ENCODE measurements at places on chromosomes 13 and 19.
A peak's percentile ranks its signal among the peaks of the same experiment; 100 is the strongest.

- DNase-seq: no peak
Observed at GRCh38 chr19:39251846-39252245, 3.2 kb upstream of the IFNL4 start.

DNA sequence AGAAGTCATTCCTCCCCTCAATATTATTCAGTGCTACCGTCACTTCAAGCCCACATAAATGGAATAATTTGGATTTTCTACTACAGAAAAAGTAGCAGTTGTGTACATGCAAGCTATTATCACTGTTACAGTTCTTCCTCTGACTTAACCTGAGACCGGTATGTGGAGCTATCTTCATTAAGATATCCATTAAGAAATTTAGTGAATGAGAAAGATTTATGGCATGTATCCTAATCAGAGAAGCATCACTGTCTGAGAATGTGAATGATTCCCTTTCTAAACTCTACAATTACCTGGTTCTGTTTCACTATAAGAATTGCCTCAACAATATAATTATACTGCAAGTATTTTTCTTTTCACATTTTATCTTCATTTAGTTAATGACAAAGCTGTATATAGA lies 278.7 kb downstream of the KLF5 start:
- no peak for DNase-seq

DNA sequence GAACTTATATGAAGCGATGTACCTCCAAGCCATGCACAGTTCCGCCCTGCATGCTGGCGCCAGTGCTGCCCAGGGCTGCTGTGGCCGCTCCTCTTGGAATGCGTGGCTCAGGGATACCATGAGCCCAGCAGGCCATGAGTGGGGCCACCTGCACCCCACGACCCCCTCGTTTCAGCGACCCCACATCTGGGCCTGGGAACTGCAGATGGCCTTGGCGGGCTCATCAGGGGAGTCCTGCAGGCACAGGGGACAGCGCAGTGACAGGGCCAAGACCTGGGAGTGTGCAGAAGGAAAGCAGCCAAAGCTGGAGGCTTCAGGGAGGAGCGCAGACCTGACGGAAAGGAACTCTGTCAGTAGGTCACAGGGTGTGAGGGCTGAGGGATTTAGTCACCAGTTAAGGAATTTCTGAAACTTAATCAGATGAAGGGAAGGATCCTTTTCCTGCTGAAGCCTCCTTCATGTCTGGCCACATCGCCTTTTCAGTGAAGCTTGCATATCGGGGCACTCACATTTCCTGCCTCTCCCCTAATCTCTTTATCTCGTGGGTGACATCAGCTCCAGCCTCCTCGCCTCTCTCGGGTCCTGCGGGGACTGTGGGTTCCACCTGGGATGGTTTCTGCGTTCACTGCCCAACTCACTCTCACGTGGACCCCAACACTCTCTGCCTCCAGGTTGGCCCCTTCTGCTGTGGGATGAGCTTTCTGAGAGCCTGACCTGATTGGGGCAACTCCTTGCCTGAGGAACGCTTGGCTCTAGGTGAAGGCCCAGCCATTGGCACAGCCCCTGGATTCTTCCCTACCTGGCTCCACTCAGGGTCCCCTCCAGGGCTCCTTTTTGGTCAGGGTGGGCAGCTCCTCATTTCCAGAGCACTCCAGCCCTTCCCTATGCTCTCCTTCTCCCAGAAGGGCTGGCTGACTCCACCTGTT lies 123.5 kb downstream of the CRYL1 start:
- no peak for DNase-seq

DNA sequence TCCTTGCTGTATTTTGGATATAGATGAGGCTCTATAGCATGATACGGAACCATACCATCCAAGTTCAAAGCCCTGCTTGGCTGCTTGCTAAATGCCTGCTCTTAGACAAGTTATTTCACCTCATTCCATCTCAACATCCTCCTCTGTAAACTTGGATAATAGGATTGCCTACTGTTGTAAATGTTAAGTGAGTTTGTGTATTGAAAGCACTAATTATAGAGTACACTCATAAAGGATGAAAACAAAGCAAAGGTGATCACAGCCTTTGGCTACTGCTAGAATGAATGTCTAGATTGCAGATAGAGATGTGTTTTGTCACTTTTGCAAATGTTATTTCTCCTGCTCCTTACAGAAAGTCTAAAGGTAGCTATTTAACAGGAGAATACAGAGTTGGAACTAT lies 34.3 kb upstream of the STARD13 start:
- no peak for DNase-seq

GRCh38 chr13:73972545-73972944 lies 161.7 kb downstream of the KLF12 start:
- no peak for DNase-seq

DNA sequence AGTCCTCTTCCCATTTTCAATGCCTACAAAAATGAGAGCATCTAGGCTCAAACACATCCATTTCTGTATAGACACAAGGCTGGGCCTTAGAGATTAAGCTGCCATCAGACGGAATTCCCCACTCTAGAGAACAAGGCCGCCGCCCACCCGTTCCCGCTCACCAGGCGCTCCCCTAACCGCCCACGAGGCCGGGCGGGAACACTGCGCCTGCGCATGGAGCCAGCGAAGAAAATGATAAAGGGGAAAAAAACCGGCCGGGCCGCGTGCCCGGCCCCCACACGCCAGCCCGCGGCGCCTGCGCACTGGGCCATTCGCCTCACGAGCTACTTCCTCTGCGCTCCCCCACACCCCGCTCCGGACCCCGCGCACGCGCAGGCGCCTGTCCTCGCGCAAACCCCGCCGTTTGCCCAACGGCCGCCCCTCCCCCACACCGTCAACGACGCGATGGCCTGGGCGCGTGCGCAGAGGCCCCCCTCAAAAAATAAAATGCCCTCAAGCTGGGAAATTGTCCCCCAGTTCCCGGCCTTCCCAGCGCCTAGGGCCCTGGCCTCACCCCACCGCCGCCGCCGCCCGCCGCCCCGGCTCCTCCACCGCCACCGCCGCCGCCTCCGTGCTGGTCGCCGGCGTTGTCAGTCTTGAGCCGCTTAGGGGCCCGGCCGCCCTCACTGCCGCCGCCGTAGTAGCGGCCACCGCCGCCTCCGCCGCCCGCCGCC lies 483 bp downstream of the HNRNPL start:
- DNase-seq: peak; percentile 95

- no peak for DNase-seq
Observed at GRCh38 chr13:99516153-99516929, 15.1 kb downstream of the TM9SF2 start.

- DNase-seq: no peak
Observed at GRCh38 chr13:113765564-113765910, 6.5 kb downstream of the TMEM255B start.

GRCh38 chr13:108574856-108575255 lies 54.6 kb upstream of the MYO16 start:
- DNase-seq: no peak

GRCh38 chr13:31012655-31013024 lies 80.2 kb downstream of the TEX26 start:
- DNase-seq: peak; percentile 26

GRCh38 chr13:37486171-37486681 lies 112.3 kb downstream of the POSTN start:
- peak; percentile 66 for DNase-seq

DNA sequence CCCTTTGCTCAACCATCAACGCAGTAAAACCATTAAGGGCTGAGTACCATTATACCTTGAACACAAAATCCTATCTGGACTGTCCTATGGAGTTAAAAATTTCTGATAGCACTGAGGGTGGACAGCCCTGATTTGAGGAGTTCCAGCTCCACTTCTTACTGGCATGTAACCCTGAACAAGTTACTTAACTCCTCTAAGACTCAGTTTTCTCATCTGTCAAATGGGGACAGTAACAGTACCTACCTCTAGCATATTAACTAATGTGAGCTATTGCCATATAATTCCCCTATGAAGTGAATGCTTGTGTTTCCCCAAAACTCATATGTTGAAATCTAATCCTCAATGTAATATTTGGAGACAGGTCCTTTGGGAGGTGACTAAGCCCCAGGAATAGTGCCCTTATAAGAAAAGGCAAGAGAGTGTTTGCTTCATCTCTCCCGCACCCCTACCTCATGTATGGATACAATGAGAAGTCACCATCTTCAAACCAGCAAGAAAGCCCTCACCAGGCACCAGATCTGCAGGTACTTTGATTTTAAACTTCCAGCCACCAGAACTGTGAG lies 61.9 kb upstream of the DOCK9 start:
- DNase-seq: no peak

- peak; percentile 6 for DNase-seq
Observed at GRCh38 chr13:90950160-90950559, 397.3 kb upstream of the MIR17HG start.

DNA sequence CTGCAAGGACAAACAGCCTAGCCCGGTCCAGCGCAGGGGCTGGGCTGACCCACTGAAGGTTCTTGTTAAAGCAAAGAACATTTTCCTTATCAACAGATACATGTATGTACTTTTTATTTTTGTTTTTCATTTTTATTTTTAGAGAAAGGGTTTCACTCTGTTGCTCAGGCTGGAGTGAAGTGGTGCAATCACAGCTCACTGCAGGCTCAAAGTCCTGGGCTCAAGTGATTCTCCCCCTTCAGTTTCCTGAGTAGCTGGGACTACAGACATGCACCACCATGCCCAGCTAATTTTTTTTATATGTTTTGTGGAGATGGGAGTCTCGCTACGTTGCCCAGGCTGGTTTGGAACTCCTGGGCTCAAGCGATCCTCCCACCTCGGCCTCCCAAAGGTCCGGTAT lies 47.9 kb downstream of the CEBPG start:
- DNase-seq: no peak

- no peak for DNase-seq
Observed at GRCh38 chr19:30528919-30529318, 156.7 kb downstream of the ZNF536 start.

GRCh38 chr13:29911781-29912418 lies 61.5 kb upstream of the UBL3 start:
- no peak for DNase-seq

DNA sequence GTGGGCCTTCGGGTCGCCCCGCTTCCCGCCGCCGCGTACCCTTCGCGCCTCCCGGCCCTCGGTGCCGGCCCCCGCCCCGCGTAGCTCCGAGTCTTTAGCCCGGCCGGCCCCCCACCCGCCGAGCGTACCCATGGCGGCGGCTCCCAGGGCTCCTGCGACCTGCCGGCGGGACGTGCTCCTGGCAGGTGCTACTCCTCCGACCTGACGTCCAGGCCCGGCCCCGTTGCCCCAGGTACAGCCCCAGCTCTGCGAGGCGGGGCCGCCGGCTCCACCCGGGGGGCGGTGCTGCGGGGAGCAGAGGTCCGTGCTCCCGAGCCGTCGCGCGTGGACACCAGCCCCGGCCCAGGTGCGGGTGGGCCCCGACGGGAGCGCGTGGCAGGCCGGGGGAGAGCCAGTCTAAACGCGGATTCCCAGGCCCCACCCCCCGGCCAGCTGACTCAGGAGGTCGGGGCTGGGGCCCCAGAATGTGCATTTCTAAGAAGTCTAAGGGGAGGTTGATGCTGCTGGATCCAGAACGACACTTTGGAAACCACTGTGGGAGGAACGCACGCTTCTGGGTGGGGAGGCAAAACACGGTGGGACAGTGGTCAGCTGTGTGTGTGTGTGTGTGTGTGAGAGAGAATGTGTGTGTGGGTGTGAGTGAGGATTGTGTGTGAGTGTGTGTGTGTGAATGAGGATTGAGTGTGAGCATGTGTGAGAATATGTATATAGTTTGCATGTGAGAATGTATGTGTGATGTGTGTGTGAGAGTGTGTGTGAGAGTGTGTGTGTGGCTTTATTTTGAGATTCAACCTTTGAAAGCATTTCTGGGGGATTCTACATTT lies at the start of gene SLC15A1:
TSS of gene SLC15A1 (minus strand) at position 206 of the 824 bp plus-strand sequence. CDS start at position 132, 74 bp downstream.
- DNase-seq: no peak

GRCh38 chr13:93674337-93674755 lies 447.7 kb downstream of the GPC6 start:
- no peak for DNase-seq

GRCh38 chr19:1040476-1041271 lies 767 bp downstream of the ABCA7 start:
- peak; percentile 97 for DNase-seq

Measured in MV-4-11 (cell line).